ENCODE measurements at places on chromosomes 12 and 14. TPM values are rescaled to one million over a fixed set of nuclear protein-coding genes. Genes with fewer than 3 reads are reported as not detected.
A peak's percentile ranks its signal among the peaks of the same experiment; 100 is the strongest.

- no peak for DNase-seq
Measured at GRCh38 chr12:127189992-127190391, 1077.0 kb upstream of the TMEM132C start.

DNA sequence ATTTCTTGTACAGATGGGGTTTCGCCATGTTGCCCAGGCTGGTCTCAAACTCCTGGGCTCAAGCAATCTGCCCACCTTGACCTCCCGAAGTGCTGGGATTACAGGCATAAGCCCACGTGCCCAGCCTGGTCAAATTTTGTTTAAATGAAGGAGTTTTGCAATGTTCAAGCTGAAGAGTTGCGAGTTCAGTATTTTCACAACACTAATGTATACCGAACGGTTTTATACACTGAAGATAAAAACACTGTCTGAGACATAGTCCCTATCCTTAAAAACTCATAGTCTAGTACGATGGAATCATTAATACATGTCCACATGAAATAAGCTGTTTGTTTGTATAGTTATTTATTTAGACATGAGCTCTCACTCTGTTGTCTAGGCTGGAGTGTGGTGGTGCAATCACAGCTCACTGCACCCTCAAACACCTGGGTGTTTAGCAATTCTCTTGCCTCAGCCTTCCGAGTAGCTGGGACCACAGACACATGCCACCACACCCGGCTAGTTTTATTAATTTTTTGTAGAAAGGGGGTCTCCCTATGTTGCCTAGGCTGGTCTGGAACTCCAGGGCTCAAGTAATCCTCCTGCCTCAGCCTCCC lies 15.4 kb downstream of the TRAPPC6B start:
- DNase-seq, result no peak

GATC gene
- 21.1 TPM for polyA plus RNA-seq

- DNase-seq, result peak; percentile 100
Measured at GRCh38 chr14:99683619-99684409, at the start of gene CYP46A1. Gene CYP46A1 (plus strand): TSS chr14:99684298. CDS start chr14:99684418, 120 bp downstream.

IL23A gene
- 0.27 TPM for polyA plus RNA-seq

TSPAN19 gene
- not detected for polyA plus RNA-seq

KRT85 gene
- polyA plus RNA-seq, result not detected
